ENCODE measurements at places on chromosomes 2 and 18.
A peak's percentile ranks its signal among the peaks of the same experiment; 100 is the strongest.

- DNase-seq, result no peak
Measured at GRCh38 chr2:85436836-85437487, 18.4 kb downstream of the SH2D6 start.

DNA sequence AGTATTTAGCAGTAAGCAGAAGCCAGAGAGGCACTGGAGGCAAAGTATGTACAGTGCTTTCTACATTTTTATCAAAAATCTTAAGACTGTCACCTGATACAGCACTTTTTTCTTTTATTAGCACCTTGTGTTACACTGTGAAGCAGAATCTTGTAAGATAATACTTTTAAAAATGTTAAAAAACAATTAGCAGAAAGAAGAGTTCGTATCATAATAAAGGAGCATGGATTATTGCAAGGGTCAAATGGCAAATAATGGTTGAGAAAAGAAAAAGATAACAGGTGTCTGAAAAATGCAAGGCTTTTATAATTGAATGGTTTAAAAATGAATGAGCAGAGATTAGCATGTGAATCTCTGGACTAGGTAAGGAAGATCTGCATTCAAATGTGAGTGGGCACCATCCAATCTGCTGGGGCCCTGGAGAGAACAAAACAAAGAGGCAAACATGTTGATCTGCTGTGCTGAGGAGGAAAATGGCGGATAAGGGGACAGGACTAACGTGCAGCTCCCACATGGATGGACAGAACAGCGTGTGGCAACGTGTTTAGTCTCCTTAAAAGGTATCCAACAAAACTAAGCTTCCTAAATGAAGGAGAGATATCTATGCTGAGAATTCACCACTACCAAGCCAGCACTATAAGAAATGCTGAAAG, 9.5 kb downstream of the CEBPZOS start:
- no peak for DNase-seq

- DNase-seq, result no peak
Measured at GRCh38 chr2:107255744-107256143, 369.8 kb upstream of the ST6GAL2 start.

- no peak for DNase-seq
Measured at GRCh38 chr18:78790511-78790910, 189.1 kb upstream of the SALL3 start.

DNA sequence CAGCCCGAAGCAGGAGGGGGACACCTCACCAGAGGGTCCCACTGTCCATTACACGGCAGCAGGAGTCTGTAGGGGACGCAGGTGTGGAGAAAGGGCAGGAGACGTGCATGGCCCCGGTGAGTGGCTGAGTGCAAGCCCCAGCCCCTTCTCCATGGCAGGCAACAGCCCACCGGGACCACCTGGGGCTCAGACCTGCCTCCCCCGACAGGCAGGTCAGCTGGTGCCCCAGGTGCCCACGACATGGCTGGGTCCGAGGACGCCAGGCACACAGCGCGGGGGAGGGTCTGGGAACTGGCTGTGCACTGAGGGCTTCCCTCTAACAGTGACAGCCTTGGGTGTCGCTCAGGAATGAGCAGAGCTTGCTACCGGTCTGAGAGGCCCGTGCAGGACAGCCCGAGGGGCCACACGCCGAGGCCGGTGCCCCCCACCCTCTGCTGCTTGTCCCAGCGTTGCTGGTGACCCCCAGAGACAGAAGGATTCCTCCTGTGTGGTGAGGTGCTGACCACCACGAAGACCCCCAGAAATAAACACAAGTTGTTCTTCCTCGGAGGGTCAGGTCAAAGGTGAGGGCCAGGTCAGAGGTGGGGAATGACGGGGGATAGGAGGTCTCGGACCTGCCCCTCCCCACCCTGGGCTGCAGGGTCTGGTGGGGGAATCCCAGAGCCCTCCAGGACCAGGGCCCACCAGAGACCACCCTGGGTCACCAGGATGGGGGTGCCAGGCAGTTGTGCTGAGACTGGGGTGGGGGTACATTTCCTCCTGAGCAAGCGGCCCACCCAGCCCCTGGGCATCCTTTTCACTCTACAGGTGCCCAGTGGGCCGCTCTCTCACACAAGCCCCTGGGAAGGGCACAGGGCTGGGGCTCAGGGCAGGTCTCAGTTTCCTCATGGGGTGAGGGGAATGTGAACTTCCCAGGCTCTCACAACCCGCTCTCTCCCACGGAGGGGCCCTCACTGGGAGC, 50.6 kb downstream of the SLC66A2 start:
- no peak for DNase-seq

DNA sequence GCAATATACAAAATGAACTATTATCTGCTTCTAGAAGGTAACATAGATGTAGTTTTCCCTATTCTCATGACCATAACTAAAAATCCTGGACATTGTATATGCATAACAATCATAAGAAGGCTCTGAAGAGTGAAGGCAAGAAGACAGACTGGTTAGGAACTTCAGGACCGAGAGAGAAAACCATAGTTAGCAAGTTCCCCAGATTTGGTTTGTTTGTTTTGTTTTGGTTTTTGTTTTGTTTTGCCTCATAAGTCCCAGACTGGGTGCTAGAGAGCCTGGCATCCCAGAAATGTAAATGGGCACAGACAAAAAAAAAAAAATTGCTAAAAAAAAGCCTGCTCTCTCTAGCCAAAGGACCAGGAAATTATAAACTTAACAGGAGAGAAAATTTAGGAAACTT, 192.2 kb upstream of the FBXO11 start:
- DNase-seq, result no peak

DNA sequence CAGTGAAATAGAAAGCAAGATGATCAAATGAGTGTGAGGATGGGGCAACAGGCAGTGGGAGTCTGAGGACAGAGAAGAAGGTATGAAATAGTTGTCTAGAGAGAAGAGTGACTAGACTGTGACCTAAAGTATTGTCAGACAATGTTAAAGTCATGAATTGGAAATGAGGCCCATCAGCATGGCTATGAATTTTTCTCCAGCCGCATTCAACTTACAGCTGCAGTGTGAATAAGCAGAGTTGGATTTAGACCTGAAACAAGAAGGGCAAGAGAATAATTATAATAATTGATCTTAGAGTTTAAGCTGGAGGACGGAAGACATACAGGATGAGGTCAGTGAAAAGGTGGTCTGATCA, 4.2 kb upstream of the TSPYL6 start:
- no peak for DNase-seq

GRCh38 chr2:121075006-121075551, 209.9 kb downstream of the TFCP2L1 start:
- DNase-seq, result peak; percentile 8

- no peak for DNase-seq
Measured at GRCh38 chr2:49288113-49288705, 133.9 kb upstream of the FSHR start.

GRCh38 chr2:88125924-88126771, 1.7 kb downstream of the FABP1 start:
- DNase-seq, result no peak

- DNase-seq, result peak; percentile 53
Measured at GRCh38 chr18:45837283-45838070, 12.0 kb downstream of the SIGLEC15 start.

DNA sequence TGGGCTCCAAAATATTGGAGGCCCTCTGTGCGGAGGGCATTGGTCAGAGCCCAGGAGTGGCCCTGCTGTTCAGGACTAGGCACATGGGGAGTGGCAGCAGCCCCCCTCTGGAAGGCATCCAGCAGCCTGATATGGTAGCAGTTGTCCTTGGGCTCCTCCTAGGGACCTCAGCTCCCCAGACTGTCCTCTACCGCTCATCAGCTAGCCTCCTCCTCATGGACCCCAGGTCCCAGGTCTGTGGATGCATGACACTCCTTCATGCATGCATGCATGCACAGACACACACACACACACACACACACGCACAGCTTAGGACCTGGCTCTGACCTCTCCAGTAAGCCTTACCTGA, 15.4 kb upstream of the ATP6V1B1 start:
- DNase-seq, result no peak

DNA sequence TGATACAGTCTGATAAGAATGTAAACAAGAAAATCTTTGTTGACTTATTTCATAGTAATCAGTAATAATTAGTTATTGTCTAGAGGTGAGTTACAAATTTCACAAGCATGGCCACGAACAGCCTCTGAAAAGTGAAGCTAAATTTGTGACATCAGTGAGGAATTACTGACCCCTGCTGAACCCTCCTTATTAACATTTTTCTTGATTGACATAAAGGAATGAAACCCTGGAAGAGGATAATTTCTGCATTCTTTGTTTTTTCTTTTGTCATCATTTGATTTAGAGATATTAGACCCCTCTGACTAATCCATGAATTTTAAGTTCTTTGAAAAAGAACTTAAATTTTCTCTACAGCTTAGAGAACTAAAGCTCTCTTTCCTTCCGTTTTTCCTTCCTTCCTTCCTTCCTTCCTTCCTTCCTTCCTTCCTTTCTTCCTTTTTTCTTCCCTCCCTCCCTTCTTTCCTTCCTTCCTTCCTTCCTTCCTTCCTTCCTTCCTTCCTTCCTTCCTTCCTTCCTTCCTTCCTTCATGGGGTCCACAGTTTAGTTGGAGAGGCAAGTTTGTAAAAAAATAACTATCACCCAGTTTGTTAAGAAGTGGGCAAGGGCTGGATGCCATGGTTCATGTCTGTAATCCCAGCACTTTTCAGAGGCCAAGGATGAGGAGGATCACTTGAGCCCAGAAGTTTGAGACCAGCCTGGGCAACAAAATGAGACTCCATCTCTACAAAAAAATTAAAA, 387.0 kb downstream of the MTX2 start:
- DNase-seq, result no peak

DNA sequence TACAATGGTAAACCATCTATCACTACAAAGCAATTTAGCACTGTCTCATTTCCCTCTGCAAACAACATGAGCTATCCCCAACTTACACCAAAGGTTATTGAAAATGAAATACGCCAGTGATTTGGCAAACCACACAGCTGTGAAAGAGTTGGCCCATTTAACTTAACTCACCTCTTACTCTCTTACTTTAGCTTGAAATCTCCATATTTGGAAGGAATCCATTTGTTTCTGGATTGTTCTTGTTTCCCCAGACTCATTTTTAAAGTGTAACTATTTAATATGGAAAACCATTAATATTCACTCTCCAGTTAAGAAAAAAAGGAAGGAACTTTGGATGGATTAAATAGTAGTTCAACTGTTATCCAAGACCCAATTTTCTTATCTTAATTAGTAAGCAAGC, 93.7 kb upstream of the TRIB2 start:
- no peak for DNase-seq

- no peak for DNase-seq
Measured at GRCh38 chr2:86787736-86788135, 3.0 kb downstream of the CD8A start.

GRCh38 chr2:128682266-128682665, 363.6 kb upstream of the HS6ST1 start:
- no peak for DNase-seq

- DNase-seq, result no peak
Measured at GRCh38 chr2:54904836-54905235, 145.4 kb downstream of the RTN4 start.

GRCh38 chr2:236562434-236562833, 7.2 kb upstream of the ACKR3 start:
- DNase-seq, result no peak

- DNase-seq, result no peak
Measured at GRCh38 chr18:11860594-11861450, 9.6 kb downstream of the CHMP1B start.

DNA sequence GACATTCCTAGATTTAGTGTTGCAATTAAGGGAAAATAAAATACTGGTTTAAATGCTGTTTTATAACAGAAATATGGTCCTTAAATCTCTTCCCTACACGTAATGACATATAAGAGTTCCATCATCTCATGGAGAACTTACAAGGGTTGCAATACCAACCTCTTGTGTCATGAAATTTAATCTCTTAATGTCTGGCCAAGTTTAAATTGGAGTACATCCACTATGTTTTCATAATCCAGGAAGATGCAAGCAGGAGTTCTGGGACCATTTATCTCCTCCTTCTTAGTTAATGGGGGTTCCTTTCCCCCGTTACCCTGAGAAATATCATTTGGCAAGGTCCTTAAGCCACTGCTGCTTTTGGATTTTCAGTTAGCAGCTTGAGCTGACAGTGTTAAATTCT, 126.0 kb upstream of the ACVR2A start:
- no peak for DNase-seq

- DNase-seq, result no peak
Measured at GRCh38 chr2:57429831-57430230, 616.8 kb upstream of the VRK2 start.

DNA sequence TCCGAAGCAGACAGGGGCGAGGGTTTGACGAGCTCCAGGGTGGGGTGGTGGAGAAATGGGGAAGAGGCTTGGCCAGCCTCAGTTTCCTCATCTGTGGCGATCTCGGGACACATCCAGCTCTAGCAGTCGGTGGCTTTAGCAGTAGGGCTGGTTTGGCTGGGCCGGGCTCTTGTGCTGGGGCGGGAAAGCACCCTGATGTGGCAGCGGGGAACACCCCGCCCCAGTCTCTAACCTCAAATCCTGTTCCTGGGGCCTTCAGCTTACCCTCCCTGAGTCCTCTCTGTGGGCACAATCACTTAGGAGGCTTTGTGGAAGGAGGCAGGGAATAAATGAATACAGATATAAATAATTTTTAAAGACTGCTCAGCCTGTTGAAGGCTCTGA, 26.5 kb upstream of the MCFD2 start:
- DNase-seq, result peak; percentile 77

GRCh38 chr2:176997792-176998169, 214.8 kb upstream of the HNRNPA3 start:
- DNase-seq, result peak; percentile 4

- no peak for DNase-seq
Measured at GRCh38 chr2:145652571-145653545, 1132.9 kb upstream of the ZEB2 start.

- no peak for DNase-seq
Measured at GRCh38 chr18:22020127-22020866, 149.1 kb upstream of the GATA6 start.

DNA sequence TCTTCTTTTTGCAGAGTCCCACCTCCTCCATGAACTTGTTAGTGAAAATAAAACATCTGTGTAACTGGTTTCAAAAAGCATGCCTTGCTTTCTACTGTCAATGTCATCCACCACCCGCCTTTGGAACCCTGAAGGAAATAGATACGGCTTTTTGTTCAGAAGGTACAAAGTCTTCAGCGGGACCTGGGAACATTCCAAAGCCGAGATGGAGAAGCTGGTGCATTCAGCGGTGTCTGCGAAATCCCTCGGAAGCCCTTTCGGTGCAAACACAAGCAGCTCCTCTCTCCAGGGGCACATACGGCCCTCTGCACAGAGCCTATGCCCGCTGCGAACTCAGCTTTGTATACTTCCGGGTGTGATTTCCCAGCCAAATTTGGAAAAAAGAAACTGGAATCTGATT, 555.8 kb upstream of the SALL3 start:
- no peak for DNase-seq

- no peak for DNase-seq
Measured at GRCh38 chr2:63614983-63615945, 26.5 kb downstream of the MDH1 start.

- DNase-seq, result no peak
Measured at GRCh38 chr2:10180229-10180628, 57.7 kb downstream of the RRM2 start.
